ENCODE measurements at places on chromosomes 6 and 20.
A peak's percentile ranks its signal among the peaks of the same experiment; 100 is the strongest.

- no peak for DNase-seq
These were observed 73.0 kb downstream of the RREB1 start for GRCh38 chr6:7180751-7181150.

GRCh38 chr6:21603082-21603952 is 9.8 kb downstream of the SOX4 start:
- DNase-seq: no peak

GRCh38 chr6:140579918-140580317 is 1205.5 kb upstream of the CITED2 start:
- DNase-seq: no peak

DNA sequence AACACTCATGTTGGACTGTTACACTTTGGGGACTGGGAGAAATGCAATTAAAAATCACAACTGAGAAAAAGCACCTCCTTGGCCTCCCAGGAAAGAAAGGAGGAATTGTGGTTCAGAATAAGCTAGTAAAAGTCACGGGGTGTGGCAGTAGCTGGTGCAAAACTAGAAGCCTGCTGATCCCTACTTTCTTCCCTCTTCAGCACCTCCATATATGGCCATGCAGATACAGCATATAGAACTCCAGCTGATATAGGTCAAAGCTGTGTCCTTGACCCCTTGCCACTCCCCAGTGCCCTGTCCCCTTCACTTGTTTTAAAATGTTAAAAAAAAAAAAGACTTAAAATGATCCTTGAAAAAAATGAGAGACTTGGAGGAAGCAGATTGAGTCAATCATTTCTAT is 5.5 kb upstream of the FLRT3 start:
- no peak for DNase-seq

- no peak for DNase-seq
These were observed 5.0 kb upstream of the GDF5 start for GRCh38 chr20:35443003-35443402.

GRCh38 chr6:50333696-50334095 is 284.0 kb upstream of the DEFB112 start:
- DNase-seq: no peak

GRCh38 chr6:140636271-140636907 is 1261.9 kb upstream of the CITED2 start:
- DNase-seq: no peak

DNA sequence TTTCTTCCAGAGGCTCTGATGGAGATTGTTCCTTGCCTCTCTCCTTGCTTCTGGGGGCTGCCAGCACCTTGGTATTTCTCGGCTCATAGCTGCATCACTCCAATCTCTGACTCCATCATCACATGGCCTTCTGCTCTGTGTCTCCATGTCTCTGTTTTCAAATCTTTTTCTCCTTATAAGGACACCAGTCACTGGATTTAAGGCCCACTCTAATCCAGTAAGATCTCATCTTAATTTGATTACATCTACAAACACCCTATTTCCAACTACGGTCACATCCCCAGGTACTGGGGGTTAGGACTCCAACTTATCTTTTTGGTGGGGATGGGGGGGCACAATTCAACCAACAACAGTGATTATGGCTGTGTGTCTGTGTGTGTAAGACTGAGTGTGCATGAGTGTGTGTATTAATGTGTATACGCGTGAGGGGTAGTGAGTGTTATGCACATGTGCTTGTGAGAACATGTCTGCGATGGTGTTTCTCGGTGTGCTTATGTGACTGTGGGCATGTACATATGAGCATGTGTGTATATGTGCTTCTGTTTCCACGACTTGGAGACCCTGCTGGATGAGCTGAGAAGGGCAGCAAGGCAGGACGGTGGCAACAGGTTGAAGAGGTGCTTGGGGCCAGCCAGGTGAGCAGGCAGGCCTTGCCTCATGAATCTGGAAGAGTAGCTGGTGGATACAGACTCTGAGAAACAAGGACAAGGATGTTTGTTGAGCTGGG is 130.5 kb downstream of the MRPL14 start:
- DNase-seq: no peak

GRCh38 chr6:104407957-104408356 is 451.8 kb downstream of the HACE1 start:
- no peak for DNase-seq

DNA sequence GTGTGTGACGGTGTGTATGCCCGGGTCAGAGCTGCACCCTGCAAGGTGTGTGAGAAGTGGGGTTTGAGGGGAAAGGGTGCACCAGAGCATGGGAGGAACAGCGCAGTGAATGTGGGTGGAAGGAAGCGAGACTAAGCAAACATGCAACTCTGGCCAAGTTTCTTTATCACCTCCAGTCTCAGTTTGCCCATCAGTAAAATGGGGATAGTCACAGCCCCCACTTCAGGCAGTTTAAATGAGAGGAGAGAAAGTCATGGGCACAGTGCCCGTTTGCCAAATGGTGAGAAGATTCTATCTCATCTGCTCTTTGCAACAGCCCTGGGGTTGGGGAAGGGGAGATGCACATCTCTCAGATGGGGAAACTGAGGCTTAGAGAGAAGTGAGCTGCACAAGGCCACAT is 12.8 kb upstream of the VSTM2L start:
- no peak for DNase-seq

- DNase-seq: no peak
These were observed 33.9 kb downstream of the ADTRP start for GRCh38 chr6:11744753-11745152.

GRCh38 chr20:22394583-22394982 is 189.8 kb downstream of the FOXA2 start:
- no peak for DNase-seq

- no peak for DNase-seq
These were observed 5.5 kb downstream of the UBR2 start for GRCh38 chr6:42569102-42570028.

- DNase-seq: no peak
These were observed 103.5 kb downstream of the GJA10 start for GRCh38 chr6:89997456-89998445.

DNA sequence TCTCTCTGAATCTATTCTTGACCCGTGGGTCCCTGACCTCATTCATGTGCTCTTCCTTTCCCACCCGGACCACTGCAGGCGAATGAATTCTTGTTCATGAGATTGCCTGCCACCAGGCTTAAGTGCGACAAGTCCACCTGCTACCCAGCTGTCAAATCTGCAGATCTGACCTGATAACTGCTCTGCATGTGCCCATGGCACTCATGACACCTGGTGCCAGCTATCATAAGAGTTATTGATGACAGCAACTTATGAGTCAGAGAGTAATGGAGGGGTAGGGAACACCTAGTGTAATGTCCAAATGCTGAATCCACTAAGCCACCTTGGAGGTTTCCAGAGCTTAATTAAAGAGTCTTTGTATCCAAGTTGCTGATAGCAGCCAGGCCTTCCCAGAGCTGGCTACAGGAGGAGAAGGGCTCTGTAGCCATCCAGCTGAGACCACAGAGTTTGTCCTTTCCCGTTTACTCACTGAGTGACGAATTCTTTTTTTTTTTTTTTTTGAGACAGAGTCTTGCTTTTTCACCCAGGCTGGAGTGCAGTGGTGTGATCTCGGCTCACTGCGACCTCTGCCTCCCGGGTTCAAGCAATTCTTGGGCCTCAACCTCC is 17.4 kb downstream of the SHLD1 start:
- DNase-seq: no peak

DNA sequence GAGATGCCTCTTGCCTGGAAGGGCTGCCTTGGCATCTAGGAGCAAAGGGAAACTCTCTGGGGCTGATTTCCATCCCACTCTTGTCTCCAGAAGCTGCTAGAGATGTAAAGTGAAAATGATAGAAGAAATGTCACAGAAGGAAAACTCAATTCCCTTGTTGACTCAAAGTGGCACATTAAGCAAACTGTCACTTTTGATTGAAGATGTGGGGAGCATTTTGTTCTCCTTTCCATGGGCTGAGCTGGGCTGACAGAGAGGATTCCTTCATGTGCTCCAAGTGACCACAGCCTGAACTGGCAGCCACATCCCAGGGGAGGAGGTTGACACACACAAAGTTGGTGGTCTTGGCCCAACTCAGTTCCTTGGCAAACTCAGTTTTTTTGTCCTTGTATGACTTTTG is 9.8 kb downstream of the GPR31 start:
- DNase-seq: no peak

DNA sequence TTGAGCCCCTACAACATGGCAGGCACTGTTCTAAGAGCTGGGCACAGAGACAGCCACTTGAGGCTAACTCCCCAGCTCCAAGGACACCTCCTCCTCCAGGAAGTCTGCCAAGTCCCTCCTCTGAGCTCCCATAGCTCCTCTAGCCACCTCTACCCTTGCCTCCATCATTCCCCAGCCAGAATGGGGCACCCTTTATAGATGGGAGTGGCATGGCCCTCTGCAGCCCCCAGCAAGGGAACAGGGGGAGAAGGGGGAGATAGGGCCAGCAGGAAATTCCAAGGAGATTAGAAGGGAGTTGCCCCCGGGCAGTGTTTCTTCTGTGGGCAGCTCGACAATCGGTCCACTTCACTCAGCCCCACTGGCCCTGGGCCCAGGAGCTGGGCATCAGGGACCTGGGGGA is 19.7 kb upstream of the TLDC2 start:
- DNase-seq: no peak

GRCh38 chr20:63682384-63683139 is 13.9 kb upstream of the TNFRSF6B start:
- DNase-seq: no peak

DNA sequence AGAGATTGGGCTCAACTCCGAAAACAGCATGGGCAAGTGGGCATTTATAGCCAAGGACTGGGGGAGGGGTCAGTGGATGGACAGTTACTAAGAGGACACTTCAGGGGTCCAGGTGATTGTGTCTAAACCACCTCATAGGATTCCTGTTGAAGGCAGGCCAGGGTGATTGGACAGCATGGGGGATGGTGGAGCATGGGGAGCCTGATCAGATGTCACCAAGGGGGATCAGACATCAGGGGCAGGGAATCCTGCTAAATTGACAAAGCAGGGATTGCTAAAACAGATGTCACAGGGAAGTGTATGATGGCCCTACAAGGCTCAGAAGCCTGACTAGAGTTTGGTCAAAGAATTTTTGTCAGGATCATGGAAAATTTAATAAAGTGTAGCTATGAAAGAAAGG is 2.4 kb upstream of the PYGB start:
- no peak for DNase-seq

DNA sequence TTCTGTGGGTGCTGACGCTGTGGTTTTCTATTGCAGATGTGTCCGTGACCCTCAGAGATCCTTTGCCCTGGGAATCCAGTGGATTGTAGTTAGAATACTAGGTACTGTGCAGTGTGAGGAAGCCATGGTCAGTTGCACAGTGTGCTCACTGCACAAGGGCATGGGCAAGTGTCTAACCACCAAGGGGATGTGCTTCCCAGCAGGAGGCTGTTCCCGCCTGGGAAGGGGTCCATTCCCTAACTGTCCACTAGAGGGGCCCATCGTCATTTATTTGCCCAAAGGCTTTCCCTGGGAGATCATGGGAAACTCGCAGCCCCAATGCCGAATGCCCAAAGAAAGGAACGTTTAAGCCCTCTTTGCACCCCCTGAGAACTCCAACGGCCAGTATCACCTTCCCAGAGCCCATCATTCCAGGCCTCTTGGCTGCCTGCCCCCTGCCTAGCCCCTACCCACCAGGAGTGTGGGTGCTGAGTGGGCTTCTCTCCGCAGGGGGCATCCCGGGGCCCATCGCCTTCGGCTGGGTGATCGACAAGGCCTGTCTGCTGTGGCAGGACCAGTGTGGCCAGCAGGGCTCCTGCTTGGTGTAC is 26.2 kb downstream of the SLCO4A1 start:
- DNase-seq: peak; percentile 74

DNA sequence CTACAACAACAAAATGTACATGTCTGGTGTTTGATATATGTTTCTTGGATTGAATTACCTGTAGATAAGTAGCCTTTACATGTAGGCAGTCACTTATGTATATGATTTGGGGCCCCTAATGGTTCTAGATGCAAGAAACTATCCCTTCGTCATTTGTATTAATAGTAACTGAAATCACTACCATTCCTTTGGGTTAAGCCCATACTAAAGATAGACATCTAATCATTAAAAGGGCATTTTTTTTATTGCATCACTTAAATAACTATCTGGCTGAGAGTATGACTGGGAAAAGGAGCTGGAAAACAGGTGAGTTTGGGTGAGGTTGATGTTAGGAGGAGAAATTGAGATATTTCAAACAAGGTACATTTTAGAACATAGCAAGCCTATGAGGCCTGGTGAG is 213.5 kb upstream of the PLN start:
- DNase-seq: no peak

- no peak for DNase-seq
These were observed 43.2 kb upstream of the CTNNBL1 start for GRCh38 chr20:37650661-37651060.

DNA sequence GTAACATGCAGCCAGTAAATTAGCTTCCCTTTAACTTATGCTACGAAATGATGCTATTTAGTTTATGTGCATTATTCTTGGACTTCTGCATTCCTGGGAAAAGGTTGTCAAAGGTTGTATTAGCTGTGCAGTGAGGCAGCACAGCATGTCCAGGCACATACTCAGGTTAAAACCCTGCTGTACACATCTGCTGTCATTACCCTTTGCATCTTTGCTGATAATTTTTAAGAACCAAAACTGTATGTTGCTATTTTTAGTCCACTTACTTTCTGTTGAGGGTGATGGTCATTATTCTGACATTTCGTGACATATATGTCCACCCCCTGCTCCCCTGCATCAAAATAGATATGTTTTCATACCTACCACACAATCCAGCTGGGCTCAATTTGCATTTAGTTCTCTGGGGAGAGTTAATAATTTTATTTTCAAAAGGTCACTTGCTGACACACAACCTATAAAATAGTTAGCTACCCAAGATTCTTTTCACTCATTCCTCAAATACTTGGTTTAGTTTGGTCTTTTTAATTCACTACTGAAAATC is 142.5 kb upstream of the SPACA1 start:
- DNase-seq: no peak

- no peak for DNase-seq
These were observed 19.1 kb upstream of the TMEM217 start for GRCh38 chr6:37277001-37277409.

DNA sequence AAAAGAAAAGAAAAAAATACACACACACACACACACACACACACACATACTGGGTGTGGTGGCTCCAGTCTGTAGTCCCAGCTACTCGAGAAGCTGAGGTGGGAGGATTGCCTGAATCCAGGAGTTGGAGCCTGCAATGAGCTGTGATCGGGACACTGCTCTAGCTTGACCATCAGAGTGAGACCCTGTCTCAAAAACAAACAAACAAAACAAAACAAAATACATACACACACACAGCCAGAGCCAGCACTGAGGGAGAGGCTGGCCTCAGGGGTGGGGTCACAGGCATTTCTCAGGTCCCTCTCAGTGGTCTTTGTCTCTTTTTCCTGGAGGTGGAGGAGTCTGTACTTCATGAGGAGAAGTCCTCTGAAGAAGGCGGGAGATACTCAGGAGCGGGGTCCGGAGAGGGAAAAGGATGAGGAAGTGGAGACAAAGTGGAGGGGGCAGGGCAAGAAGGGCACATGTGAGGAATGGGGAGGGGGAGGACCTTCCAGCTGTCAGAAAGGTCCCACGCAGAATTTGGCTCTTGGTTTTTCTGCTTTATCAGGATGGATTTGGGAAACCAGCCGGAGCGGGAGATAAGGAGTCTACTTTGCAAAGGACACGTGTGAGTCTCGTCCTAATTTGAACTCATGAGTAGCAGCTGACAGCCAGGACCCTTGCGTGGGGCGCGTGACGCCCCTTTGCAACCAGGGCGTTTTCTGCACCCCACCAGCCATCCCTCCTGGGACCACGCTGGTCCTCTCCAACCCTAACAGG is 7.7 kb upstream of the MICB start:
- no peak for DNase-seq

Measured in putamen (tissue), 1 donor.